ENCODE measurements at places on chromosomes 4 and X.

DNA sequence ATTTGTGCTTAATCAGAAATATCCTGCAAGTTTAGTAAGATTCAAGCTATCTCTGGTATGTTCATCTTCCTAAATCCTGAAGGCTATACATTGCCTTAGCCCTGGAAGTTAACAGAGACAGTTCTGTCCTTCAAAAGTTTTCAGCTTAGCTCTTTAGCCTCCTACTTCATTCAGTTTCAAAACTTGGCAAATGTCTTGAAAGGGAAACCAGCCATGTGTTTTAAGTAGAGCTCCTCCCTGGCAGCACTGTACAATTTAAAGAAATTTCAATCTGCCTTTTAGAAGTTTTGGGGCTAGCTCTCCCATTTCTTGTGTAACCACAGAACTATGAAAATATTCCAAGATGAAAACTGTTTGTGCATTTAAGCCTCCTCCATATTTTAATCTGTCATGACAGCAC lies 47.0 kb downstream of the FANCB start:
- DNase-seq: no peak

GRCh38 chr4:5928274-5928673 lies 35.4 kb upstream of the CRMP1 start:
- DNase-seq: no peak

DNA sequence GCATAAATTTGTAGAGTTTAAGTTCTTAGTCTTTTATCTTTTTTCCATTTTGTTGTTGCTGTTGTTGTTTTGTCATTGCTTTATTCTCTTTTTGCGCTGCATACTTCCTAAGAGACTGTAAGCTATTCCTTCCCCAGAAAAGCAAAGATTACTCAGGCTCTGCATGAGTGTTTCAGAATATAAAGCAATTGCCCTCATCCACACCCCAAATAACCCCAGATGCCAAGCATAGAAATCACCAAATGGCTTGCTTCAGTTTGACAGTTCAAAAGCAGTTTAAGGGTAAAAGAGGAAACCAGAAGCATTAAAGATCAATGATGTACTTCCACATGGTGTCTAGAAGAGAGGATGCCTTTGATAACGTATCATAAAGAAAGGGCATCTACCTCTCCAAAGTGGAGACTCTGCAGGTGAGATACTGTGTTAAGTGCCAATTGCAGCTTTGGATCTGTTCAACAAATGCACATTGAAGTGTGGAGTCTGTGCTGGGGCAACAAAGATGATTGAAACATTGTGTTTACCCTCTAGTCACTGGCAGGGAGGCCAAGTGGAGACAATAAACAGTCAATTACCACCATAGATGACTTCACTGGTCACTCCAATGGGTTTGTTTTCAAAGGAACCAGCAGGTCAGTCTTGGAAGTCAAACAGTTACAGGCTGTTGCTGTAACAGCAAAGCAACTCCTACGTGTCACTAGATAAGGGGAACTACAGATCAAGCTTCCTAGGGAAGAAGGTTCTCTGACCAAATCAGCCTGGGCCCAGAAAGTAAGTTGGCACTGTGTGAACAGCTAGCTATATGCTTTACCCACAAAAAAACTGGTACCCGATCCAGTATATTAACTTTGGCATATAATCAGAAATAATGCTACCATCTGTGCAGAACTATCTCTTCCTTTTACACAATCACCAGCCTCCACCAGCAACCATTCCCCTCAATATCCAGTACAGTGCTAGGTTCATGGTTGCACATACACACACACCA lies 40.6 kb upstream of the IL21 start:
- DNase-seq: no peak

- peak; percentile 75 for DNase-seq
Observed at GRCh38 chrX:107729558-107730297, 45.9 kb downstream of the TSC22D3 start.

DNA sequence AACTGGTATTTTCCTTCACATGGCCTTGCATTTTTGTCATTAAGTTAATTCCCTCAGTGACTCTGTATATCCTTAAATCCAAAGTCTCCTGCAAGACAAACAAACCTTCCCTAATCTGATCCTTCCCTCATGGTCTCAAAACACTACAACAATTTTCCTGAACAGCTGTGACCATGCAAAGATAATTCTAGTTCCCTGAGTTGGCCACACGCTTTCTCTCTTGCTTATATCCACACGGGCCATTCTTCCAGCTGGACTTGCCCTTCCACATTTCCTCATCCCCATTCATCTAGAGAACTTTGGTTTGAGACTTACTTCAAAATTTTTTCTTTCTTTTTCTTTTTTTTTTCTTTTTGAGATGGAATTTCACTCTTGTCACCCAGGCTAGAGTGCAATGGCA lies 1590.7 kb downstream of the STIM2 start:
- no peak for DNase-seq

DNA sequence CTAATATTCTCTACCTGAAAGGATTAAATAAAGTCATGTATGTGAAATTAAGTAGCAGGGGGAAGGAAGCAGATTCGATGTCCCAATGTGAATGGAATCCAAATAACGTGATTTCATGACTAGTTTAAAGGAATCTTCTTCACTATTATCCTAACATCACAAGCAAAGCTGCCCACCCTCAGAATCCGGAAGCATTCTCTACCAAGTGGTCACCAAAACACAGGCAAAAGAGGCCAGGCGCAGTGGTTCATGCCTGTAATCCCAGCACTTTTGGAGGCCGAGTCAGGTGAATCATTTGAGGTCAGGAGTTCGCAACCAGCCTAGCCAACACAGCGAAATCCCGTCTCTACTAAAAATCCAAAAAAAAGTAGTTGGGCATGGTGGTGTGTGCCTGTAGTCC lies 212.9 kb downstream of the LDB2 start:
- DNase-seq: no peak

GRCh38 chr4:18192901-18193300 lies 171.3 kb upstream of the LCORL start:
- DNase-seq: no peak

- no peak for DNase-seq
Observed at GRCh38 chr4:51833236-51833635, 9.7 kb upstream of the DCUN1D4 start.

DNA sequence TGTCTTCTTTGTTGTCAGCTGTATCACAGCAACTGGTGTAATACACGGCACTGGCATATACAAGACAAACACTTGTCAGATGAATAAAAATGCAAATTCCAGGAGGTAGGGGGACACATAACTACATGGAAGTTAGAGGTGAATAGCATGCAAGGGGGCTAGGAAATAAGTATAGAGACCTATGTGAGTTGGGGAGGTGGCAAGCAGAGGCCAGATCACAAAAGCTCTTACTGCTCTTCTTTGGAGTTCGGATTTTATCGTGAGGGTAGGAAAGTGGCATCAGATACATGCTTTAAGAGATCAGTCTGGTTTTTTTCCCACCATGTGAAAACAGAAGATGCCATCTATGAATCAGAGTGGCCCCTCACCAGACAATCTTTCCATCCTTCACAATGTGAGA lies 2.8 kb upstream of the SRP72 start:
- no peak for DNase-seq

DNA sequence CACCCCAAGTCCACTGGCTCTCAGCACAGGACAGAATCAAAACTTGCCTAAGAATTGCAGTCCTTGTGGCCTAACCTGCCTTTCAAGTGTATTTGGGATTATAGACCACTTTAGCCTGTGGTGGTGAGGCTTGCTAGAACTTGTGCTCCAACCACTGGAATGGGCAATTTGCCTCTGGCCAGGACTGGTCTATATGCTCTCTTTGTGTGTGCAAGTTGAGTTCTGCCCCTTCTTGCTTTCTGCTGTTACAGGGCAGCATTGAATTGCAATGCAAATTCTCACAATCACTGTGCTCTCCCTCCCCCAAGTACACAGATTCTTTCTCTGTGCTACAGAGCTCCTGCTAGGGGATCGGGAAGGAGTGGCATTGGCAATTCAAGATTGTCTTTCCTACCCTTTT lies 233.6 kb upstream of the DIPK2B start:
- DNase-seq: no peak

- no peak for DNase-seq
Observed at GRCh38 chr4:94871644-94872305, 114.0 kb downstream of the BMPR1B start.

DNA sequence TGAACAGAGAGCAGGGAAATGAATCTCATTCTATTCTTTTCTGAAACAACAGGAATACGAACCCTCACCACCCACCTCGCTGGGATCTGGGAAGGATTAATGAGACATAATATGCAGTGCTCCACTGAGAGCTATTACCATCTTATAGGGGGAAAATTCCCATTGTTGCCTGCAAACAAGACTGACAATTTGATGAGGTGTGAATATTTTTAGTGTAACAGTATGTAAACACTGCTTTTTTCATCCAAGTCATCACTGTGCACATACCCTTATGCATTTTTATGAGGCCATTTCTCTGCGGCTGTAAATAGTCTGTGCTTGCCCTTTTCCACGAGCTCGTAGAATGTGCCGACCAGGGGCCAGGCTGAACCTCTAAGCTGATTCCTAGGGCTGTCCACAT lies 285.6 kb upstream of the CPEB2 start:
- no peak for DNase-seq

- DNase-seq: peak; percentile 68
Observed at GRCh38 chrX:46551494-46552128, 6.4 kb upstream of the ZNF674 start.

DNA sequence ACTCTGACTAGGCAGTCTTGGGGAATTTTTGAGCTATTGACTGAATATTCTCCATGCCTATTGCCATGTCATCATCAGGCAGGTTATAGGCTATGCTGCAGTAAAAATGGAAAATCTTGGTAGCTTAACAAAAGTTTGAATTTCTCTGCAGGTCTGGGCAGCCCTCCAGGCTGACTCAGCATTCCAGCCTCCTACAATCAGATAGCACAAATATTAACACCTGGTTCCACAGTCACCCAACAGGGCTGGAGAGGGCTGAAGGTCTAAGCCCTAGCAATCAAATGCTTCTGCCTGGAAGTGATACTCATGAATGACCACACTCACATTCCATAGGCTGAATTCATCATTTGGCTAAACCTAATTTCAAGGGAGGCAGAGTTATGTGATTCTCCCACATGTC lies 9.6 kb upstream of the PPP3CA start:
- DNase-seq: no peak

GRCh38 chr4:165945991-165946390 lies 73.0 kb downstream of the TLL1 start:
- no peak for DNase-seq

DNA sequence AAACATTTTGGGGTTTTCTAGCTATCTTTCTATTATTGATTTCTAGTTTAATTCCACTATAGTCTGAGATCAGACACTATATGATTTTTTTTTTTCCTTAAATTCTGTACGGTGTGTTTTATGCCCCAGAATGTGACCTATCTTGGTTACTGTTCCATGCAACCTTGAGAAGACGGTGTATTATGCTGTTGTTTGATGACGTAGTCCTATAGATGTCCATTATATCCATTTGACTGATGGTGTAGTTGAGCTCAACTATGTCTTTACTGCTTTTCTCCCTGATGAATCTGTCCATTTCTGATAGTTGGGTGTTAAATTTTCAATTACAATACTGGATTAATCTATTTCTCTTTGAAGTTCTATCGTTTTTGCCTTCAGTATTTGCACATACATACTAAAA lies 212.5 kb downstream of the NDST4 start:
- DNase-seq: no peak

GRCh38 chr4:1113311-1114009 lies at the start of gene RNF212:
Gene RNF212 (minus strand): TSS chr4:1113564. CDS start chr4:1113464, 100 bp downstream.
- peak; percentile 65 for DNase-seq

DNA sequence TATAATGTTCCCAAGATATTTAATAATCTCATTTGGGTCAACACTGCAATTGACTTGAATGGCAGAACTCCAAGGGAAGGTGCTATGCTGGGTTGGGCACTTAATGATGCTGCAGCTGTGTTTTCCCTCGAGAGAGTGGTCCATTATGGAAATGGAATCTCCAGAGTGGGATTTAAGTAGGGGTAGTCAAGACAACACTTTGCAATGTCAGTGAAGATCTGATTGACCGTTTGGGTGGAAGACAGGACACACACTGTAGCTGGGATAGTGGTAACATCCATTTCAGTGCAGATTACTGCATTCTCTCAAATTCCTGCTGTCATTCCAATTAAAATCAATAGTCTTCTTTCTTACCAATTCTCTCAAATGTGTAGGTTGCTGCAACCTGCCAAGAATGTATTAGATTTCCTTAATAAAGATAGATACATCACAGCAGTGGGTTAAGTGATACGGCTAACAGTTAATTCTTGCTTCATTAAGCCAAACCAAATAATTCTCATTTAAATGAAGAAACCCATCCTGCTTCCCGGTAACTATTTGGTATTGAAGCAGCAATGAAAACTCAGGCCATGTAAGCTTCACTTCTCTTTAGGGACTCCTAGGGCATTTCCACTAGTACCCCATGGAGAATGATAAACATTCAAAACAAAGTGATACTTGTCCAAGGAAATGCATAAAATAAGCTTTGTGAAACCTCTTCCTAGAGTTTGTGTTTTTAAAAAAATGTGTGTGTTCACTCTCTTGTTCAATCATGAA lies 40.5 kb upstream of the RASGEF1B start:
- no peak for DNase-seq

- DNase-seq: no peak
Observed at GRCh38 chrX:69028006-69028760, 137.1 kb downstream of the PJA1 start.

Data from H9 (cell line).